ENCODE measurements at places on chromosomes 3 and 15.

DNA sequence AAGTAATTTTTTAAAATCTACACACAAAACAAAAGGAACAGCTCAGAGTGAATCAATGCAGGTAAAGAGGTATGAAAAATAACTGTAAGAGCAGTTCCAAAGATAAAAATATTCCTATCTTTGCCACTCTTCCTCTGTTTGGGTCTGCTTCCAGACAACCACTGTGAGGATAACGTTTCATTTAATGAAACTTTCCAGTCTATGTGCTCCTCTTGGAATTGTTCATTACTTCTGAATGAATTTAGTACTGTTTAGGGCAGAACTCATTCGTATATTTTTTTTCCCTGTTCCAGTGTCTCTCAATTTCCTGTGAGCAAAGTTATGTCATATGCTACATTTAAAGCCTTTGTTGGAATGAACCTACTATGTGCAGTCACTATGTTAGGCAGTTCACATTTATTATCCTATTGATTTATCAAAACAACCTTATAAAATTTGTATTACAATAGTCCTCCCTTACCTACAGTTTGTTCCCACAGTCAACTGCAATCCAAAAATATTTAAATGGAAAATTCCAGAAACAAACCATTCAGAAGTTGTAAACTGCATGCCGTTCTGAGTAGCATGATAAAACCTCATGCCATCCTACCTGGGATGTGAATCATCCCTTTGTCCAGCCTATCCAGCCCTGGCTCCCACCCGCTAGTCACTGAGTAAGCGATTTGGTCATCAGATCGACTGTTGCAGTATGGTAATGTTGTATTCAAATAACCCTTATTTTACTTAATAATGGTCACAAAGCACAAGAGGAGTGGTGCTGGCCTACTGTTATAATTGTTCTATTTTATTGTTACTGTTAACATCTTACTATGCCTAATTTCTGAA, 98.1 kb downstream of the TMCC1 start:
- no peak for DNase-seq

DNA sequence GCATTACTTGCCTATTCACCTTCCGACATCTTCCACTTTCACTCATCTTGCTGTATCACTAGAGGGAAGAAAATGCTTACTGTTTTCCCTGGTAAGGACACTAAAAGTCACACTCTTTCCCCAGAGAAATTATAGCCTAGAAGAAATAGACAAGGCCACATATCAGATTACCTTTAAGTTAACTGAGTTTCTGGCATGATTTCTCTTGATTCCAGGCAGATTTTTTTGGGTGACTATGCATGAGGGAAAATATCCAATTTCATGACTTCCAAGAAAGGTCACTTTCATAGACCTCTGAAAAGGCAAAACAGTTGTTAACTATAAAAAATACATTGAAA, 30.3 kb downstream of the TCF12 start:
- no peak for DNase-seq

DNA sequence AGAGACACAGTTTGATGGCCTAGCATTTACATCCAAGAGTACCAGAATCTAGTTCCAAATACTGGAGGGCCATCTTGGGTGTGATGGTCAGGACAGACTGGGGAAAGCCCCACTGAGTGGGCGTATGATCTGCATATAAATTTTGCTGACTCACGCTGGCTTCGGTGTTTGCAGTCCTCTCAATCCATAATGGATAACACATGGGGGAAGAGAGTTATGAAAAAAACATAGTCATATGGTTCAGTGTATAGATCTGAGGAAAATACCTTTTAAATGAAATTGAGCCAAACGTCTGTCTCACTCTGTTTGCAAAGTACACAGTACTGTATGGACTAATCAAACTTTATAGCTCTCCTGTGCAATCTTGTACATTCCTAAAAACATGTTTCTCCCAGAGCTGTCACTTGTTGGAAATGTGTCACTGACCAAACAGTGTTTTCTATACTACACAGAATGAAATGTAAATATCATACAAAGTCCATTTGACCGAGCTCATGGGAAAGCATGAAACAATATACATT, 125.3 kb upstream of the THBS1 start:
- DNase-seq: no peak

GRCh38 chr15:60382773-60383674, 14.8 kb downstream of the ANXA2 start:
- no peak for DNase-seq

DNA sequence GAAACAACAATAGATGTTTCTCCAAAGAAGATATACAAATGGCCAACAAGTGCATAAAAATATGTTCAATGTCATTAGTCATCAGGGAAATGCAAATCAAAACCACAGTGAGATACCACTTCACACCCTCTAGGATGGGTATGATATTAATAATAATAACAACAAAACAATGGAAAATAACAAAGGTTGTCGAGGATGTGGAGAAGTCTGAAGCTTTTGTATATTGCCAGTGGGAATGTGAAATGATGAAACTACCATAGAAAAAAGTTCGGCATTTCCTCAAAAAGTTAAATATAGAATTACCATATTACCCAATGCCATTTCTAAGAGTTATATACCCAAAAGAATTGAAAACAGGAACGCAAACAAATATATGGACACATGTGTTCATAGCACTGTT, 10.8 kb downstream of the BHLHE40 start:
- no peak for DNase-seq

- DNase-seq: no peak
Measured at GRCh38 chr3:127914584-127914983, 448 bp upstream of the KBTBD12 start.

DNA sequence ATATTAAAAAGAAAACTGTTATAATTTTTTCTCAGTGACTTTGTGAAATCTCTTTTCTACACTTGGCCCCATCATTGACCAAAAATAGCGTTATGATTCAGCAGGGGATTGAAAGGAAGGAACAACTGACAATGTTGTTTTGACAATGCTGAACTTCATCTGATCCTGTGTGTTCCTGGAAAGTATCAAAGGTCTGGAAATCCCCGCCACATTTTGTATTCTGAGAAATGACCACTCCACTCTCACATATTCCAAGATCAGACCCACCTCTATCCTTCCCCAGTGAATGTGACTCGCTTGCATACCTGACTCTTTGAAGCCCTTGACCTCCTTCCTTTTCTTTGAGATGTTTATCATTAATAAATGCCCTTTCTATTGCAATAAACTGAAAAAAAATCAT, 9.7 kb upstream of the RIOX2 start:
- DNase-seq: peak; percentile 65

GRCh38 chr15:101017093-101017754, 98.1 kb downstream of the LRRK1 start:
- no peak for DNase-seq

- no peak for DNase-seq
Measured at GRCh38 chr15:82140886-82141285, 95.1 kb upstream of the MEX3B start.

DNA sequence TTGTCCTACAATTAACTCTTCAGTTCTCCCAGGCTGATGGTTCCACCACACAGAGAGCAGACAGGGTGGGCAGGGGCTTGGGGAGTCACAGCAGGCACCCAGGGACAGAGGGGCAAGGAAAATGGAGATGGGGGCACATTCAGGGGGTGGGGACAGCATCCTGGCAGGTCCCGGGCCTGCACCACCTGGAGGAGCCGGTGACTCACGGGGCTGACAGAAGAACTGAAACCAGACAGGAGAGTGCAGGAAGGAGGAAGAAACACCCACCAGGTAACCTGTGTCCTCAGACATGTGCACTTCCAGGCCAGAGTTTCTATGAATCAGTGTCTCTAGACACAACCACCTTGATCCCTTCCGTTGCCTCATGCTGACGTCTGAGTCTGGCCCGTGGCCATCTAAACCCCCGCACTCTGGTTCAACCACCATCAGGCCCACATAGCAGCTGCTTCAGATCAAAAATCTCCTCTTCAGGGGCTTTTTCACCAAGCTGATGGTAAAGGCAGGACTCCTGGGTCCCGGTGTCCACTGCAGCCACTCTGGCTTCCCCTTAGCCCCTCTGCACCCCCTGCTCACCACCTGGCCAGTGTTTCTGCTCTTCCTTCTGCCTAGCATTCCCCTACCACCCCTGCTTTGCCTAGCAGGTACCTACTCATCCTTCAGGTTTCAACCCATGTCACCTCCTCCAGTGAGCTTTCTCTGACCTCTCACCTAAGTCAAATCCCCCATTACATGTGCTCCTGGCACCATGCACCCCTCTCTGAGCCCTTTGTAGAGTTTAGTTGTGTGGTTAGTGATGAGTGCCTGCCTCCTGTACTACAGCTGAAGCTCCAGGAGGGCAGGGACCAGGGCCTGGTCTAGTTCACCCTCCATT, 16.5 kb upstream of the CYP11A1 start:
- DNase-seq: peak; percentile 69

- no peak for DNase-seq
Measured at GRCh38 chr3:142236173-142236572, 10.8 kb upstream of the GK5 start.

DNA sequence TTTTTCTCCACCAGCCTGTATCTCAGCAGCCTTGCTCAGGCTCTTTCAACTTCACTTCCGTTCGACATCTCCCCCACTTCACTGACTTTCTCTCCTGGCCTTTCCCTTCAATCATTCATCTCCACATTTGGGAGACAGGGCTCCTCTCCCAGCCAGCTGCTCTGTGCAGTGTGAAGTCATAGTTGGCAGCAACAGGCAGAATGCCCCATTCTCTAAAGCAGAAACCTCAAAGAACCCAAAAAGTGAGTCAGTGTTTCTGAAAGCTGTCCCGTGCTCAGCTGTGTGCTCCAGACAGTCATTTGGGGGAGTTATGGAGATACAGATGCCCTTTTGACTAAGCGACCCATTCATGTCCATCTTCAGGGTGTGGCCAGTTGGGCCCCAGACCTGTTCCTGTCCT, 54.3 kb downstream of the NTRK3 start:
- DNase-seq: no peak

- no peak for DNase-seq
Measured at GRCh38 chr3:42763021-42763420, 10.0 kb downstream of the CCDC13 start.

DNA sequence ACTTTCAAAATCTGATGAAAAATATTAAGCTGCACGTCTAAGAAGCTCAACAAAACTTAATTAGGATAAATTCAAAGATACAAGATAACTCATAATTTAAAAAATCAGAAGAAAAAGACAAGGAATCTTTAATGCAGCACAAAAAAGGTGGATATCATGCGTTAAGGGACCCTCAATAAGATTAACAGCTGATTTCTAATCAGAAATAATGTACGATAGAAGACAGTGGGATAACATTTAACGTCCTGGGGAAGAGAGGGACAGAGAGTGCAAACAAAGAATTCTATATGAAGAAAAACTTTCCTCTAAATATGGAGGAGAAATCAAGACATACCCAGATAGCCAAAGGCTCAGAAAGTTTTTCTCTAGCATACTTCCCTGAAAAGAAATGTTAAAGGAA, 519.5 kb downstream of the PYDC2 start:
- DNase-seq: no peak

DNA sequence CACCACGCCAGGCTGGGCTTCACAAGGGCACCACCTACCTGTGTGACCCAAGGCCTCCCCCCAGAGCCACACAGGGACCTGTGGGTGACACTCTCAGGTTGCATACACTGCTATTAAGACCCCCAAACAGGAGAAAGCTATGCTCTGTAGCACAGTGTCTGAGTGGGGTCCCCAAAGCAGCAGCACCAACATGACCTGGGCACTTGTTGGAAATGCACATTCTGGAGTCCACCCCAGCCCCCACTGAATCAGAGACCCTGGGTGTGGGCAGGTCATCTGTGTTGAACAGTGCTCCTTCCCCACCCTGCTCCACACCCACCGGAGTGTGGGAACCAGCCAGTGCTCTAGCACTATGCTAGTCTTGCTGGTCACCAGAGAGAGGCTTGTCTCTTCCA, 76.1 kb downstream of the ADAMTS17 start:
- DNase-seq: no peak

DNA sequence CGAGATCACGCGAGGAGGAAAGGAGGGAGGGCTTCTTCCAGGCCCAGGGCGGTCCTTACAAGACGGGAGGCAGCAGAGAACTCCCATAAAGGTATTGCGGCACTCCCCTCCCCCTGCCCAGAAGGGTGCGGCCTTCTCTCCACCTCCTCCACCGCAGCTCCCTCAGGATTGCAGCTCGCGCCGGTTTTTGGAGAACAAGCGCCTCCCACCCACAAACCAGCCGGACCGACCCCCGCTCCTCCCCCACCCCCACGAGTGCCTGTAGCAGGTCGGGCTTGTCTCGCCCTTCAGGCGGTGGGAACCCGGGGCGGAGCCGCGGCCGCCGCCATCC, 1.1 kb upstream of the SETD5 start:
- DNase-seq: peak; percentile 82

DNA sequence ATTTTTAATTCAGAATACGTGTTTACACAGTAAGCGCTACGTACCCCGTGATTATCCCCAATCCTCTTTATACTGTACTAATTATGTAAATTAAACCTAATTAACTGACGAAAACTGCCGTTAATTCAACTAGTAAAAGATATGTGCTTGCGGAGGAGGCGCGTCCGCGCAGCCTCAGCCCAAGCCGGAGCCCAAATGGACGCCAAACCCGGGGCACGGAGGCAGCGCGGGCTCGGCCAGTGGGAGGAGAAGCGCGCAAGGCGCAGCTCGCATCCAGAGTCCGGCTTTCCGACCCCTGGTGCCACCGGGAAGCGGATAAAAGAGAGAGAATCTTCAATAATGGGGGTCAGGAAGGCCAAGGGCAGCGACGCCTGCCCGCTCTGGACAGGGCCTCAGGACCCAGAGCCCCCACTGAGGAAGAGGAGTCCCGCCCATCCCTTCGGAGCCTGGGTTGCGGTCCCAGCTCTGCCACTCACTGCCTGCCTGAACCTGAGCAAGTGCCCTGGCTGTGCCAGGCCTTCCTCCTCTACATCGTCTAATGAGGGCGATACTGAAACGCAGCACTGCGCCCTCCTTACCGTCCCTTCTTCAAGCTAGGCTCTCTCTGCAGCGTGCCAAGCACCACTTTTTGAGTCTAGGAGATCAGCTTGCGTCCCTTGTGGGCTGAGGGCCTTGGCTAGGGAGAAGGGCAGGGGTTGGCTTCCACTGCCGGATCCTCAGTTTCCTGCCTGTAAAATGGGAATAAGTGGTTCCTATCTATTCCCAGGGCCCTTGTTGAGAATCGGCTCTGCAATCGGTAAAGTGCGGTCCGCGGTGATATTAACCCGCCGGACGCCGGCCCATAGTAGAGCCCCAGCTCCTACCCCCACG, 5.0 kb upstream of the SKOR1 start:
- DNase-seq: no peak

DNA sequence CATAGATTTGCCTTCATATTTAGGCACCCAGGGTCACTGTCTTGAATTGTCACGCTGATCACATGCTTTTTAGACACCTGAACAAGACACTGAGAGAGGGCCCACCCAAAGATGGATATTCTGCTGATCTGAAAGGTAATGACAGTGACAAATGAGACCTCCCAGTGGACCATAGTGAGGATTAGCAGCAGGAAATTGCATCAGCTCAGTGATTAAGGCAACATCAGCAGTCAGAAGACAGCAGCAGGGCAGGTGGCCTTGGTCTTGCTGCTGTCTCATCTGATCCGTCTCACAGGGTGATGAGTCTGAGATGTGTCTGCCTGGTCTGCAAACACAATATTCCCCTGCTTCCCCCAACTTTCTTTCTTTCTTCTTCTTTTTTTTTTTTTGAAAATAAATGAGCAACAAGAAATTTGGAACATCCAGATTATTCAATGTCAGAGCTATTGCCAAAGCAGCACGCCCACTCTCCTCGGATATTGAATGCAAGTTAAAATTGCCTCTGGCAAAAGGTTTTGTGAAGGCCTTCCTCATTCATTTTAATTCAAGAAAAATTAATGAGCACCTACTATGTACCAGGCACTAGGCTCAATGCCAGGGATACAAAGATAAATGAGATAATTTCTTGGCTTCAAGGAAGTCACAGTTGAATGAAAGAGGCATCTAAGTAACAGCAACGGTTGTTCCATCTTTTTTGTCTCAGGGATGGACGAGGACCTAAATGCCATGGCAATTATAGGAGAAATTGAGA, 14.1 kb downstream of the OTOL1 start:
- no peak for DNase-seq
